ENCODE measurements at places on chromosomes 12 and 14.

DNA sequence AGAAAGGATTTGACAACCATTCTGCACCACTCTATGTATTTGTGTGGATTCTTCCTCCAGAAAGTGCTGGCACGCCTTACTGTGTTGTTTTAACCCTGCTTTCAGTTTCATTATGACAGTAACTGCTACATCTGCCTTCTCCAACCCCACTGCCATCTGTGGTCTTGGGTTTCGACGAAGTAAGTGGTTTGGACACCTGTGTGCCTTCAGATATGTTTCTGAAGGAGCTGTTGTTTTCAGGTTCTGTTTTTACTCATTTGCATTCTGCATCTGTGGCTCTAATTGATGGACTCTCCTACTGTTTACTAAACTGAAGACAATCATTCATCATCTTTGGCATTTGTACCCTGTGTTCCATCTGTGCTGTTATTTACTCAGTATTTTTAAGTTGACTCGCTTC lies 4.1 kb downstream of the TSHR start:
- peak; percentile 78 for DNase-seq

GRCh38 chr12:77248036-77248435 lies 182.7 kb upstream of the E2F7 start:
- no peak for DNase-seq

DNA sequence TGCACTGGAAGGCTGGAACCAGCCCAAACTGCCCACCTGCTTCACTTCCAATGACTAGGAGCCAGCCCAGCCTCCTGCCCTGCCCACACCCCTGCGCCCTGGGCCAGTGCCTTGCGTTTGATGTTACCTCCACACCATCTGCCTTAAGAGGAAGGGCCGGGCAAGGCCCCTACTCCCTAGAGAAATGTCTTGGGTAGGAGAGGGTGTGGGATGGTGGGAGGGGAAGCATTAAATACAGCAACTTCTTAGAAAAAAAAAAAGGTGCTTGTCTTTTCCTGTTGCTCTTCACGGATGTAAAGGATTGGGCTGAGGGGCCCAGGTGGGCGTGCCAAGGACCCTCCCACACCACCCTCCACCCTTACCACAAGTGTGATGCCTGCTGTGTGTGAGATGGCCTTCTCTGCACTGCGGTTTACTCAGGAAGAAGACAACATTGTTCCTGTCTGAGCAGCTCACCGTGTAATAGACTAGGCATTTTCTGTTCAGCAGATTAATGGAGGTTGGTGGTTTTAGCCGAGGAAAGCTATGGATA lies 99.9 kb downstream of the NINJ2 start:
- DNase-seq: no peak

GRCh38 chr14:74826574-74826973 lies 49.4 kb downstream of the PROX2 start:
- DNase-seq: no peak

- DNase-seq: peak; percentile 52
These were observed 267.1 kb upstream of the RGS6 start for GRCh38 chr14:71665157-71665556.

DNA sequence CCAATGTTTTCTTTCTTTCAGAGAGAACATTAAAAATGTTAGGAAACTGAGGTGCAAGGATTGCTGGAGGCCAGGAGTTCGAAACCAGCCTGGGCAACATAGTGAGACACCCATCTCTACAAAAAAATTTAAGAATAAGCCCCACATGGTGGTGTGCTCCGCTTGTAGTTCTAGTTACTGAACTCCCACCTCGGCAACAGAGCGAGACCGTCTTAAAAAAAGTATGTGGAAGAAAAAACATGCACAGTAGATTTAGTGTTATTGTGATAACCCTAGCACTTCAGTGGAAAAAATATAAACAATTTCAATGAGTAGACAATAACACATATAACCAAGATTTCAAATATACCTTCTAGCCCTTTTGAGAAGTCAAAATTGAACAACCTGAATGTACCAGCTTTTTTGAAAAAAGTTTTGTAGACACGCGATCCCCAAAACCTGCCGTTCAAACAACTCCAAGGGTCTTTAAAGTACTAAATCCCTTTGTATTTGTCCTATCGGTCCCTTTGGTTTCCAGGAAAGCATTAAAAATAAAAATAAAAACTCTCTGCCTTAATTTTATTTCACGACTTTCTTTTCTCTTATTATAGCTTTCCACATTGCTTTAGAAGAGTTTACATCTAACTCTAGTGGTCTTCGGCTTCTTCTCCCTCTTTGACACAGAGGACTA lies 1.0 kb upstream of the ANO6 start:
- DNase-seq: no peak

GRCh38 chr12:51369581-51369980 lies 21.6 kb downstream of the GALNT6 start:
- DNase-seq: no peak

DNA sequence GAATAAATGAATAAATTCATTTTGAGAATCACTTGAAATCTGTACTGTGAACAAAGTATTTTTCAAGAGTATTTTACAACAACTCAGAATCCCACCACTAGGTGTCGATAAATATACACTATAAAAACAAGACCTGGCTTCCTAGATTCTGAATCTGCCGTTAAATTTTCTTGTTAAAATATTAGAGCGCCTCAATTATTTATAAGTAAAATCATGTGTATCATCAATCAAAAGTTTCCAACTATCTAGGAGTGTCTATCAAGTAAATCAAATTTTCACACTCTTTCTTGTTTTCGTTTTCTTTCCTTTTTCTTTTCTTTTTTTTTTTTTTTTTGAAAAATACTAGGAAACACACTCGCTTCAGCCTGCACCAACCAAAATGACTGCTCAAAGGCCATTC lies 179.2 kb upstream of the DCN start:
- DNase-seq: peak; percentile 75

GRCh38 chr12:3680919-3681594 lies 71.9 kb downstream of the CRACR2A start:
- peak; percentile 55 for DNase-seq

GRCh38 chr12:104667139-104667538 lies 210.4 kb downstream of the CHST11 start:
- no peak for DNase-seq

DNA sequence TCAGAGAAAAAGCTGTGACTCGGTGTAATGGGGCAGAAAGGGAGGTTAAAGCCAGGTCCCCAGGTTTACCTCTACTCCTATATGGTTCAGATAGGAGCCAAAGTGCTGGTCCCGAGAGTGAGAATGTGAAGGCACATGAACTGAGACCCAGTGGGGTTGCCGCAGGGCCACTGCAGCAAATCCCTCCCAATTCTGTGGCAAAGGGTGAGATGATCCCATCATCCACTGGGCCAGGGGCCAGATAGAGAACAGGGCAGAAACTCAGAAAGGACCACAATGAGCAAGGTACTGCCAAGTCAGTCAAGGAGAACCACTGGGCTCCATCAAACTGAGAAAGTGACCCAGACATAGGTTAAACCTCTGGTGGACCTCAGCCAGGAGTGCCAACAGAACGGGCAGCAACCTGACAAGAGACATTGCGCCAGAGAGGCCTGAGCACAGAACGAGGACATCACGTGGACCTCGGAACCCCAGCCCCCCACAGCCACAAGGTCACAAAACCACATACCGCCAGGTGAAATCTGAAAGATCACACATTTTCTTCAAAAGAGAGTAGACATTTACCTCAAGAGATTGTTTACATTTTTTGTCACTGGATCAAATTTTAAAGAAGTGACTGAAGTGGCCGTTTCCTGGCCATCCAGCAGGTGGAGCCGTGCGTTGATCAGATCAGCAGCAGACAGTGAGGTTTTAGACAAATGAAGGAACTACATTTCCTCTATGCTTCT lies 20.5 kb upstream of the ITPR2 start:
- DNase-seq: peak; percentile 80
